Right ventricle myocardium inferior (tissue), 1 donor: ENCODE measurements at places on chromosomes 16 and 17.

- DNase-seq: no peak
These were observed 17.8 kb downstream of the CDH16 start for GRCh38 chr16:66900721-66901441.

DNA sequence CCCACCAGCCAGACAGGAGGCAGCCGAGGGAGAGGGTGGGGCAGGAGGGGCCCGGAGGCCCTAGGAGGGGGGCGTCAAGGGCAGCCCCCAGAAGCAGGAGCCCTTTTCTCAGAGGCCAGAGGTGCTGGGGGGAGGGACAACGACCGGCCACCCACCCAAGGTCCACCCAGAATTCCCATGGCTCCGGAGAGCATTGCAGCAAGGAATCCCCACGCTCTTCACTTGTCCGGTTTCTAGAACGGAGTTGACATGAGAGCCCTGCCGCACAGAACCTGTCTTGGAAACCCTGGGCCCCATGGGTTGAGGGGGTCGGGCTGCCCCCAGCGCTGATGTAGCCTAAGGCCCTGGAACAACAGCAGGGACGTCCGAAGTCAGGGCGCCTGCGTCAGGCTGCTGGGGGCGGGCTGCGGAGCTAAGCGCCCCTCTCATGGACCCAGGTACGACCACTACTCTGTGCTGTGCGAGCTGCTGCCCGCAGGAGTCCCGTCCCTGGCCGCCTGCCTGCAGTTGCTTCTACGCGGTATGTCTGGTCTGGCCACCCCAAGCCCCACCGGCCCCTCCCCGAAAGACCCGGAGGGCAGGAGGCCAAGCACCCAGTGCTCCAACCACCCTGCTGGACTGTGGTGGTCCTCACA, 11.2 kb downstream of the CYBC1 start:
- DNase-seq: no peak

GRCh38 chr16:1678500-1679098, 520 bp downstream of the JPT2 start:
- no peak for DNase-seq

GRCh38 chr17:3505008-3505407, 29.2 kb downstream of the ASPA start:
- no peak for DNase-seq
